Central memory CD4-positive, alpha-beta T cell (primary cell): ENCODE measurements at places on chromosomes 2 and 18.

GRCh38 chr2:8805278-8806210 lies 31.9 kb downstream of the KIDINS220 start:
- DNase-seq = no peak

- DNase-seq = no peak
These were observed 46.0 kb upstream of the RIT2 start for GRCh38 chr18:43161528-43161927.

DNA sequence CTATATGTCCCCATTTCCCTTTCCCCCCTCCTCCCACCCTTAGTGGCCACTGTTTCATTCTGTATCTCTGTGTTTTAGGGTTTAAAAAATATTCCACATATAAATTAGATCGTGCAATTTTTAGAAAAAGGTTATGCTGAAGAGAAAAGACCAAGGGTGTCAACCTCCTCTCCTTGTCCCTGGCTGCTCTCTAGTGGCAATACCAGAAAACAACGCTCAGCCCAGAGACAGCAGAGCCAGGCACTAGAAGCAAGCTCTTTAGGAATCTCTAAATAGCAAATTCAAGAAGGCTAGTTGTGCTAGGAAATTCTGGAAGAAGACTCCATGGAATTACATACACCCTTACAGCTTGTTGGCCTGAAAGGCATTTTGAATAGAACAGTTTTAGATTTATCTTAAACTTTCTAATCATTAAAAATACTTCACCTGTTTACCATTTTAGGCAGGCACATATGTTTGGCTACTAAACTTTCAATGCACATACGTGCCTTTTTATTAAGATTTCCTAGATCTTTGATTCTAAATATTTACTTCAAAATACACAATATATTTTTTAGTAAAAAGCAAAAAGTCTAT lies 35.1 kb upstream of the RASGRP3 start:
- no peak for DNase-seq

DNA sequence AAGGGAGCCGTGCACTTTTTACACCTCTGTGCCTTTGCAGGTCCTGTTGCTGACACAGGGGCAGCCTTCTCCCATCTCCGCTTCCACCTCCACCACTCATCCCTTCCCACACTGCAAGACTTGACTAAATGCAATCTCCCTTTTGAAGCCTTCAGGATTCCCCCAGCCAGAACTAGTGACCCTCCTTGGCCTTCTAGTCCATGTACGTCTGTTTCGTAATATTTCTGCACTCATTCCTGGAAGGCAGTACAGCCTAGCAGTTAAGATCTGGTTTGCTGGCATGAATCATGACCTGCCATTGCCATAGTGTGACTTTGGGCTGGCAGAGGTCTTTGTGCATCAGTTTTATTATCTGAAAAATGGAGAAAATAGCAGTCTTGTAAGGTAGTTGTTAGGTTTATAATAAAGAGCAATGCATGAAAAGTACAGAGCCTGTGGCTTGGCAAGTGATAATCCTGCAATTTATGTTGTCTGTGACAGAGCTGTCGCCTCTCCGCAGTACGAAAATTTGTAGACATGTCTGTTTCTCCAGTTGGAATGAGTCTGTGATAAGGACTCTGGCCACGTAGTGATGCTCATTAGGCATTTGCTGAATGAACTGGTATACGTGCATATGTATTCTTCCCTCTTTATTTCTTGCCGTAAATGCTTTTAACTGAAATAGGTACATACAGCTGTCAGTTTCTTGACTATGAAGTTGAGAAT lies 36.7 kb downstream of the NCK2 start:
- no peak for DNase-seq

DNA sequence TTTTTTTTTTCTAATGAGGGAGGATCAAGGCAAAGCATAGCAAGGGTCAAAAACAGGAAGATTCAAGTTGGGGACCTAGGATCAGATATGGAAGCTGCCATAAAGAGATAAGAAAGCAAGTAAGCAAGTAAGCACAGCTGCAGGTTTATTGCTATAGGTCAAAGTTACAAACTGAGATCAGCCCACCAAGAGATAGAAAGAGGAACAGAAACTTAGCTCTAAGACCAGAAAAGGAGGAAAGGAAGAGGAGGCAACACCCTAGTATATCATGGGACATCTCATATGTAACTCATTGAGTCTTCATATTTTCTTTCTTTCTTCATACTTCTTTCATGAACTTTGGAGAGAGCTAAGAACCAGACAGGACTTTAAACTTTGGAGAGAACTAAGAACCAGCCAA lies 295.9 kb upstream of the CRIM1 start:
- no peak for DNase-seq

GRCh38 chr2:83565181-83565580 lies 893.9 kb downstream of the SUCLG1 start:
- no peak for DNase-seq

- DNase-seq = no peak
These were observed 14.6 kb downstream of the PARD6G start for GRCh38 chr18:80232710-80233109.

- no peak for DNase-seq
These were observed 29.3 kb downstream of the PTRHD1 start for GRCh38 chr2:24763843-24764242.

GRCh38 chr18:58937071-58937886 lies 72.6 kb downstream of the ZNF532 start:
- DNase-seq = no peak

- no peak for DNase-seq
These were observed 59.7 kb downstream of the POLE4 start for GRCh38 chr2:75018162-75018561.

DNA sequence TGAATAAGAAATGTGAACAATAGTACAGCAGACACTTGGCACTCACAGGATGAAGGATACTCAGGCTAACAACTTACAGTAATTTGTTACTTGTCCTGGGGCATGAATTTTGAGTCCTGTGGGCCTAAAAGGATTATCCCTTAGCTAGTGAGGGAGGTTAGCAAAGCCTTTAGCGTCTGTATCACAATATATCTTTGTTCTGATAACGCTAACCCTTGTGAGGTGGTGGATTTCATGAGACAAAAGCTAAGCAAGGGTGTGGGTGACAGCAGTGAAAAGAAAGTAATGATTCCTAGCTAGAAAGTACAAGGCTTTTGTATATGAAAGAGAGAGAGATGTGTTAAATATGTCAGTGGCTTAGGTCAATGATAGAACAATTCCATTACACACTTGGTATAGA lies 46.8 kb upstream of the TTC21B start:
- DNase-seq = no peak

- DNase-seq = no peak
These were observed 135.2 kb downstream of the RNF144A start for GRCh38 chr2:7052404-7052803.

DNA sequence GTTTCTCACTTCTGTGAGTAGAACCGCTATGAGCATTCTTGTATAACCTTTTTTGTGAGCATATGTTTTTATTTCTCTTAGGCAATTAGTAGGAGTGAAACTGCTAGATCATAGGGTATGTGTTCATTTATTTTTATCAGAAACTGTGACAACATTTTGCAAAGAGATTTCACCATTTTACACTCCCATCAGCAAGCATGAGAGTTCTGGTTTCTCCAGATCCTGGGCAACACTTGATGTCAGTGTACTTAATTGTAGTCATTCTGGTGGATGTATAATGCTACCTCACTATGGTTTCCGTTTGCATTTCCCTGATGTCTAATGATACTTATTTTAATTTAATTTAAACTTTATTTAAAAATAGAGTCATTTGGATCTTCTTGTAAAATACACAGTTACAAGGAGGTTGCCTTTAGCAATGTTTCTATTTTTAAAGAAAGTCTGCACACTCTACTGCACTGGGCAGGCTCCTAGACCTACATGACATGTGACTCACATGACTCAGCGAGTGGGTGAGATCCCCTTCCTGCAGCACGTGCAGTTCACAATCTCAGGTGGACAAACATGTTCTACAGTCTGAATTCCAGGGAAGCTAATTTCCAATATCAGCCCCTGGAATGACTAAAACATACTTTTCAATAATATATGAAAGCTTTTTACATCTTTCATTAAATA lies 127.0 kb upstream of the BCL2L11 start:
- DNase-seq = no peak

- DNase-seq = peak; percentile 8
These were observed 81.2 kb downstream of the INSIG2 start for GRCh38 chr2:118169359-118170005.

DNA sequence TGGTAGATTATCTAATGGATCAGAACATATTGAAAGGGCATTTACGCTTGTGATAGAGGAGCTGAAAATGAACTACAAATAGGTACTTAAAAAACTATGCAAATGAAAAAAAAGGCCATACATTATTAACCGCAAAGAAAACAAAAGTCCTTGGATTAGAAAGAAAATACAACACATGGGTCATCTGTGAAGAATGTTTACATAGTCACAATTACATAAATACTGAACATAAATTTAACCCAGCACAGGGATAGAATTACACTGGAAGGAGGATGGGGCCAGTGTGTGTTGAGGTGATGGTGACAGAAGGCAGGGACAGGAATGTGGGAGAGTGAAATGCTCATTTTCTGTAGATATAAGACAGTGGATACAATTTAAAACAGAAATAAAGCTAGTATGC lies 6.6 kb downstream of the NTSR2 start:
- no peak for DNase-seq

GRCh38 chr2:183892315-183892941 lies 705.9 kb upstream of the ZNF804A start:
- no peak for DNase-seq
